ENCODE measurements at places on chromosomes 5 and 9.

- peak overlapping the region; percentile 98 for H3K4me3 ChIP-seq
- peaks cover 26% of the 10 kb centered on the region for H3K4me1 ChIP-seq
- no peaks in the 10 kb centered on the region for H3K27me3 ChIP-seq
- DNase-seq, result no peak
- peaks cover 3% of the 10 kb centered on the region for H3K36me3 ChIP-seq
These were observed 3.2 kb downstream of the NEK6 start for GRCh38 chr9:124260769-124261603.

- no peaks in the 10 kb centered on the region for H3K27me3 ChIP-seq
- no peaks in the 10 kb centered on the region for H3K4me1 ChIP-seq
- H3K36me3 ChIP-seq, result no peaks in the 10 kb centered on the region
These were observed 119.4 kb downstream of the GAS1 start for GRCh38 chr9:86827893-86828292.

DNA sequence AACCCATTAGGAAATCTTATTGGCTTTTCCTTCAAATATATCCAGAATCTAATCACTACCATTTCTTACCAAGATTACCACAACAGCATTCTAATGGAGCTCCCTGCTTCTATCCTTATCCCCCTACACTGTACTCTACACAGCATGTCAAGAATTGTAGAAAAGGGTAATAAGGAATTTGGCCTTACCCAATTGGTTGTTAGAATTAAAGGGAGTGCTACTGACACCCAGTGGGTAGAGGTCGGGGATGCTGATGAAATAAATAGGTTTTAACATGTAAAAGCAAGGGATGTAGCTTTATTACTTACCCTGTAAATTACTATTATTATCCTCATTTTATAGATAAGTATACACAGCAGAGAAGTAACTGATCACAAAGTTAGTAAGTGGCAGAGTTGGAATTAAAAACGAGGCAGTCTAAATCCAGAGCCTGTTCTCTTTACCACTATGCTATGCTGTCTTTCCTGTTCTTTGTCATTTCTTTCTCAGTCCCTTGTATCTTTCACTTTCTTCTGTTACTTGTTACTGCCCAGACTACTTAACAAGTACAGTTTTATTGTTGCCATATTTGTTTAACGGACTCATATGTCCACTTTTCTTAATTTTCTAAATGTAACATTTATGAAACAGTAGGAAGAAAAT, 10.5 kb downstream of the SLC38A9 start:
- no peak for DNase-seq
- peaks cover 2% of the 10 kb centered on the region for H3K36me3 ChIP-seq
- peak overlapping the region; percentile 0 for H3K27ac ChIP-seq
- peaks cover 10% of the 10 kb centered on the region for H3K4me1 ChIP-seq
- H3K4me3 ChIP-seq, result no peak overlapping the region
- no peaks in the 10 kb centered on the region for H3K27me3 ChIP-seq

GRCh38 chr9:136086951-136087740, 7.9 kb downstream of the NACC2 start:
- H3K27me3 ChIP-seq, result no peaks in the 10 kb centered on the region
- H3K27ac ChIP-seq, result no peak overlapping the region
- no peak for DNase-seq
- no peak overlapping the region for H3K4me3 ChIP-seq
- H3K36me3 ChIP-seq, result no peaks in the 10 kb centered on the region

- DNase-seq, result peak; percentile 74
- peaks cover 25% of the 10 kb centered on the region for H3K4me1 ChIP-seq
- H3K4me3 ChIP-seq, result no peak overlapping the region
- H3K27me3 ChIP-seq, result peaks cover 8% of the 10 kb centered on the region
- H3K27ac ChIP-seq, result peak overlapping the region; percentile 84
These were observed 57.7 kb downstream of the DUSP1 start for GRCh38 chr5:172713113-172713808.

- no peaks in the 10 kb centered on the region for H3K36me3 ChIP-seq
- H3K4me3 ChIP-seq, result no peak overlapping the region
- no peak overlapping the region for H3K27ac ChIP-seq
- peaks cover 17% of the 10 kb centered on the region for H3K27me3 ChIP-seq
- H3K4me1 ChIP-seq, result no peaks in the 10 kb centered on the region
- no peak for DNase-seq
These were observed 358.0 kb downstream of the MSX2 start for GRCh38 chr5:175082346-175082745.

- H3K4me1 ChIP-seq, result peaks cover 20% of the 10 kb centered on the region
- H3K4me3 ChIP-seq, result no peak overlapping the region
These were observed 24.9 kb downstream of the NEK6 start for GRCh38 chr9:124282442-124283227.

DNA sequence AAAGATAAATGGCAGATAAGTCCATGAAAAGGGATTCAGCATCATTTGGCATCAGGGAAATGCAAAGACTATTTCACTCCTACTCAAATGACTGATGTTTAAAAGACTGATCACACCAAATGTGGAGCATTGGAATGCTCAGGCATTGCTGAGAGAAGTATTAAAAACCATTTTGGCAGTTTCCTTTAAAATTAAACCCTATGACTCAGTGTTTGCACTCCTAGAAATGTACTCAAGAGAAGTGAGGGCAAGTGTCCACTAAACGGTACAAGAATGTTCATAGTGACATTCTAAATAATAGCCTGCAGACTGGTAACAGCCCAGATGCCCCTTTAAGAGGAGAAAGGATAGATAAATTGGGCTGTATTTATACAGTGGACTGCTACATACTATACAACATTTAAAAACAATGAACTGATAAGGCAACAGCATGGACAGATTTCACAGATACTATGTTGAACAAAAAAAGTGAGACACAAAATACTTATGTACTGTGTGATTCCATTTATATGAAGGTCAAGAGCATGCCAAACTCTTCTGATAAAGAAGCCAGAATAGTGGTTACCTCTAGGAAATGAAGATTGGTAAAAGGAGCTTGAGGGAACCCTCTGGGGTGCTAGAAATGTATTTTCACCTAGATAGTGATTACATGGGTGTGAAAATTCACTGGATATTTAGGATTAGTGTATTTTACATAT, 24.6 kb downstream of the APC start:
- H3K4me1 ChIP-seq, result peaks cover 8% of the 10 kb centered on the region
- no peak overlapping the region for H3K27ac ChIP-seq
- no peak for DNase-seq
- peaks cover 8% of the 10 kb centered on the region for H3K36me3 ChIP-seq
- no peak overlapping the region for H3K4me3 ChIP-seq
- H3K27me3 ChIP-seq, result no peaks in the 10 kb centered on the region

- H3K4me1 ChIP-seq, result peaks cover 41% of the 10 kb centered on the region
- peaks cover 22% of the 10 kb centered on the region for H3K36me3 ChIP-seq
- peak overlapping the region; percentile 43 for H3K4me3 ChIP-seq
- DNase-seq, result peak; percentile 52
- H3K27me3 ChIP-seq, result no peaks in the 10 kb centered on the region
These were observed 31.4 kb downstream of the ANXA6 start for GRCh38 chr5:151126199-151126645.

GRCh38 chr5:111486055-111486454, 26.3 kb downstream of the STARD4 start:
- no peaks in the 10 kb centered on the region for H3K27me3 ChIP-seq
- no peak for DNase-seq
- peak overlapping the region; percentile 47 for H3K27ac ChIP-seq
- no peaks in the 10 kb centered on the region for H3K4me1 ChIP-seq
- H3K4me3 ChIP-seq, result no peak overlapping the region

DNA sequence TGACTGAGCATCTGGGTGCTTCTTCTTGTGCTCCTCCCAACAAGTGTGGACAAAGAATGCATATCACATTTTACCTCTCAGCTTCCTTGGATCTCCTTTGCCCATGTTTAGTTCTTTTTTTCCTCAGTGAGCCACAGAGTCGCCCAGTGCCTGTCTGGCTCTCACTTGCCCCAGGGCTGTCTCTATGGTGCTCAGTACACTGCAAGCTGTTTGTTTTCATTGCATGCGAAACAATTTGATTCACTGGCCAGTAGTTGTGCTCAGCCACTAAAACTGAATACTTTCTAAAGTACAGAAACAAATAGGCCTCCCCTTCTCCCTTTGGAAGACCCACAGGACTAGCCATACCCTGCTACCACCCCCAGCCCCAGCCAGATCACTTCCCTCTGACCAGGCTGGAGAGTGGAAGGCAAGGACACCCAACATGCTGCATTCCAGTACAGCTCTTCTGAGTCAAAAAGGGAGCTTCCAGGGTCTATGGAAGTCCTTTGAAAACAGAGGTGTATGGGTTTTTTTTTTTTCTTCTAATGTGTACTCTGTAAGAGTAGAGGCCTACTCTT, 3.8 kb downstream of the LHFPL2 start:
- no peak for DNase-seq
- H3K36me3 ChIP-seq, result peaks cover 6% of the 10 kb centered on the region
- peaks cover 11% of the 10 kb centered on the region for H3K4me1 ChIP-seq
- no peak overlapping the region for H3K4me3 ChIP-seq

GRCh38 chr5:148765061-148765460, 61.4 kb upstream of the ADRB2 start:
- peaks cover 42% of the 10 kb centered on the region for H3K27me3 ChIP-seq
- no peak overlapping the region for H3K4me3 ChIP-seq
- no peaks in the 10 kb centered on the region for H3K4me1 ChIP-seq
- H3K27ac ChIP-seq, result no peak overlapping the region
- no peak for DNase-seq
- H3K36me3 ChIP-seq, result peaks cover 6% of the 10 kb centered on the region

- H3K27ac ChIP-seq, result no peak overlapping the region
- H3K4me1 ChIP-seq, result no peaks in the 10 kb centered on the region
- no peak overlapping the region for H3K4me3 ChIP-seq
- H3K36me3 ChIP-seq, result peaks cover 8% of the 10 kb centered on the region
These were observed 154.7 kb upstream of the RUSC2 start for GRCh38 chr9:35335164-35335563.

- peaks cover 7% of the 10 kb centered on the region for H3K36me3 ChIP-seq
- DNase-seq, result no peak
These were observed 13.7 kb upstream of the NNT start for GRCh38 chr5:43589310-43589709.

DNA sequence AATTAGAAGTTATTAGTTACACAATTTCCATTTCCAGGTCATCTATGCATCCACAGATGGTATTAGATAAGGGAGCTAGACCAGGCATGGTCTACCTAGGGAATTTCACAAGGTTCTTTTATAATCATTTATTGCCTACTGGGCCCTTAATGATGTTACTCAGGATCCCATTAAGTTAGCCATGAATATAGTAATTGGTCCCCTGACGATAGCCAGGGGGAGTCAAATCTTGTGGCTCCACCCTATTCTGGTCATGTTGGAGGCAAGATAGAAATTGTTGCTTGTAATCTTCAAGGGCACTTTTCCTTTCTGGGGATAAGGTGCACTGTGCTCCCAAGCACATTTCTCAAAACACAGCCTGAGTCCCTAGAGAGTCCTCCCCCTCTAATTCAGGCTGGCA, 14.1 kb upstream of the ELL2 start:
- no peak overlapping the region for H3K27ac ChIP-seq
- no peaks in the 10 kb centered on the region for H3K4me1 ChIP-seq
- H3K36me3 ChIP-seq, result no peaks in the 10 kb centered on the region
- peaks cover 25% of the 10 kb centered on the region for H3K27me3 ChIP-seq

DNA sequence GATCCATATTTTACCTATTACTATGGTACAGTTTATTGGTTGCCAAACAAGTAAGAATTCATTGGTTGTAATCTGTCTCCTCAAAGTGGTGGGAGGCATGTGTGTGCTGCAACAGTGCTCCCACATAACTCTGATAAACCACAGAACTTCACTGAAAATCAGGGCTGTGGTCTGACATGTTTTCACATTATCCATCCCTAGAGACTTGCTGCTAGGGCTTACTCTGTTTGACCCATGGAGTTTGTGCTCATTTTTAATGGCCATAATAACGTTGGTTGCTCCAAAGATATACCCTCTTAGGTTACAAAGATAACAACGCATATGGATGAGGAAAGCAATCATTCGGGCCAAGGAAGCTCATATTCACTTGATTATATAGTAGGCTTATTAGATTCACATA, 37.0 kb downstream of the HACD4 start:
- DNase-seq, result no peak
- no peaks in the 10 kb centered on the region for H3K36me3 ChIP-seq
- peak overlapping the region; percentile 32 for H3K27ac ChIP-seq
- no peaks in the 10 kb centered on the region for H3K27me3 ChIP-seq
- H3K4me3 ChIP-seq, result no peak overlapping the region

- no peak overlapping the region for H3K27ac ChIP-seq
- no peaks in the 10 kb centered on the region for H3K27me3 ChIP-seq
- DNase-seq, result no peak
- no peaks in the 10 kb centered on the region for H3K4me1 ChIP-seq
These were observed 14.8 kb upstream of the DMRT1 start for GRCh38 chr9:826500-827280.

DNA sequence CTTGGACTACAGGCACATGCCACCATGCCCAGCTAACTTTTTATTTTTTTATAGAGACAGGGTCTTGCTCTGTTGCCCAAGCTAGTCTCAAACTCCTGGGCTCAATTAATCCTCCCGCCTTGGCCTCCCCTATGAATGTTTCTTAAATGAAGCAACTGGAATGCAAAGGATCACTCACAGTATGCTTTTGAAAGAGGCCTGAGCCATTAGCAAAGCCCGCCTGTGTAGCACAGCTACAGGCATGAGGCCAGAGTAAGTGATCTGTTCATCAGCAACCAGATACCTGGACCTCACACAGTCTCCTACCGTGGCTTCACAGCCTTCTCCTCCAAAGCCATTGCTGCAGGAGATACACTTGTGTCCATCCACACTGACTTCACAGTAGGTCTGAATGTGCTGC, 16.9 kb upstream of the RNF183 start:
- H3K27me3 ChIP-seq, result peaks cover 16% of the 10 kb centered on the region
- no peak overlapping the region for H3K4me3 ChIP-seq
- H3K27ac ChIP-seq, result no peak overlapping the region
- H3K4me1 ChIP-seq, result no peaks in the 10 kb centered on the region
- peaks cover 2% of the 10 kb centered on the region for H3K36me3 ChIP-seq

DNA sequence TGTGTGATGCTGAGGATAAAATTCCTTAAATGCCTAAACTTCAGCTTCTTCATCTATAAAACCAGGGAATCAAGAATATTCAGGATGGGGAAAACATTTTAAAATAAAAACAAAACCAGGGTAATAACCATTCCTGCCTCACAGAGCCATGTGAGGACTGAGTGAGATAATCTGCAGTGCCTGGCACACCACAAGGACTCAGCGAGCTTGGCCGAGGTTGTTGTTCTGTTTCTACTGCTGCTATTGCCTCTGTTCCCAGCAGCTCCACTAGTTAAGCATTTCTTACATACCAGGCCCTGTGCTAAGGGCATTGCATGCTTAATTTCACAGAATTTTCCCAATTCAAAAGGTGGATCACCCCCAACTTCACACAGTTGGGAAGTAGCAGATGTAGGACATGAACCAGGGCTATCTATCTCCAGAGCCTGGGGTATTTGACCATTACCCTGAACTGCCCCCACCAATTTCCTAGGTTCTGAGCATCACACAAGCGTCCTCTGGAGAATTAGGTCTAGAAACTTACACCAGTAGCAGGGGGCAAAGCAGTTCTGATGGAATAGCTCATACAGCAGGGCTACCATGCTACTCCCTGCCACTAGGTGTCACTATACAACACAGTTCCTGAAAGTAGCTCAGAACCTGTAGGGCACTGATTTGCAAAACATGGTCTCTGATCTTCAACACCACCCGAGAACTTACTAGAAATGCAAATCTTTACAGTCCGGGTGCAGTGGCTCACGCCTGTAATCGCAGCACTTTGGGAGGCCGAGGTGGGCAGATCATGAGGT, 74.3 kb downstream of the LRSAM1 start:
- DNase-seq, result no peak
- peaks cover 5% of the 10 kb centered on the region for H3K4me1 ChIP-seq
- no peaks in the 10 kb centered on the region for H3K27me3 ChIP-seq
- no peak overlapping the region for H3K27ac ChIP-seq
- no peak overlapping the region for H3K4me3 ChIP-seq
- H3K36me3 ChIP-seq, result peaks cover 11% of the 10 kb centered on the region

- no peak overlapping the region for H3K4me3 ChIP-seq
- H3K36me3 ChIP-seq, result no peaks in the 10 kb centered on the region
These were observed 136.4 kb downstream of the ZSWIM6 start for GRCh38 chr5:61468483-61468865.

Data from T-helper 17 cell (primary cell).